T47D (cell line): ENCODE measurements at places on chromosomes 1 and 21.

GRCh38 chr21:16124378-16125138 lies 394.8 kb downstream of the USP25 start:
- no peak for DNase-seq

GRCh38 chr1:192588546-192588945 lies 13.0 kb downstream of the RGS1 start:
- no peak for DNase-seq

GRCh38 chr1:3359756-3360440 lies 94.6 kb upstream of the ARHGEF16 start:
- DNase-seq, result no peak

DNA sequence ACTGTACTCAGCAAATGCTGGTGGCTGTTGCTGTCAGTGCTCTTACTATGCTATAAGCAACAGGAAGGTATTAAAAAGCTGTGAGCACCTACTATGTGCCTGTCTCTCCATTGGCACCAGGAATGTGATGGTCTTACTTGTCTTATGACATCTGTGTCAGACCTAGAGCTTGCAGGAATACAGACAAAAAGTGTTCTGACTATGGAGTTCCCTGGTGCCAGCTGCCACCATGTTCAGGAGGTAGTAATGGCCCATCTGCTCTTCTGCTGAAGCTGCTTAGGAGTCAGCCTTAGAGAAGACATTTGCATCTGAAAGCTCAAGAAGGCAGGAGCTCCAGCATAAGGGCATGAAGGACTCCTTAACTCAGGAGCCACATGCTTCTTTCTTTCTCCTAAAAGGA lies 52.3 kb downstream of the MAB21L3 start:
- DNase-seq, result no peak

DNA sequence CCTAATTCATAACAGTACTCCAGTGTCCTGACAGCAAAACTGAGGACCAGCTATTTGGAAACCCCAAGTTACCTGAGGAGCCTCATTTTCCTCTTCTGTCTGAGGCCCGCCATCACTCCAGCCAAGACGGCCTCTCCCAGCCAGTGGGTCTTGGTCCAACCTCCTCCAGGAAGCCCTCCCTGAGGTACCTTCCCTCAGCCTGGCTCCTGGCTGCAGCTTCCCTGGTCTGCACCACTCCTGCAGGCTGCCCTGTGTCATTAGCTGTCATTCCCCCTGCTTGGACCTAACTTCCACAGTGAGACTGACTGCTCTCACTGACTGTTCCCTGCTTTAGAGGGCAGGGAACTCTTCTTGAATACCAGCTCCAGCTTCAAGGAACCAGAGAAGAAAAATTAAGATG lies 33.0 kb downstream of the BCAR3 start:
- no peak for DNase-seq

GRCh38 chr1:150603711-150604110 lies 24.3 kb upstream of the MCL1 start:
- DNase-seq, result no peak

DNA sequence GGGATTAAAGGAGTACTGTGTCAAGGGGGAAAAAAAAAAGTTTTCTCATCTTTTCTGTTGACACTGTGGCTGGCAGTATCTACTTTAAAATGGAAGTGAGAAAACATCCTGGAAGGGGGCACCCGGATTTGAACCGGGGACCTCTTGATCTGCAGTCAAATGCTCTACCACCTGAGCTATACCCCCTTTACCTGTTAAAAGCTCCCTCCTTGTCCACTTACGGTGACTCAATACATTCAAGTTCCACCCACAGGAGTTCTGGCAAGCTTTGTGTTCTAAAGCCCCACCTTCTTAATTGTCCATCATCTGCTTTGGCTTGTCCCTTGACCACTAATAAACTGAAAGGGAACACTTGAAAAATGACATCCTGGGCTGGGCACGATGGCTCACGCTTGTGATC lies 68.2 kb downstream of the FNBP1L start:
- peak; percentile 16 for DNase-seq

DNA sequence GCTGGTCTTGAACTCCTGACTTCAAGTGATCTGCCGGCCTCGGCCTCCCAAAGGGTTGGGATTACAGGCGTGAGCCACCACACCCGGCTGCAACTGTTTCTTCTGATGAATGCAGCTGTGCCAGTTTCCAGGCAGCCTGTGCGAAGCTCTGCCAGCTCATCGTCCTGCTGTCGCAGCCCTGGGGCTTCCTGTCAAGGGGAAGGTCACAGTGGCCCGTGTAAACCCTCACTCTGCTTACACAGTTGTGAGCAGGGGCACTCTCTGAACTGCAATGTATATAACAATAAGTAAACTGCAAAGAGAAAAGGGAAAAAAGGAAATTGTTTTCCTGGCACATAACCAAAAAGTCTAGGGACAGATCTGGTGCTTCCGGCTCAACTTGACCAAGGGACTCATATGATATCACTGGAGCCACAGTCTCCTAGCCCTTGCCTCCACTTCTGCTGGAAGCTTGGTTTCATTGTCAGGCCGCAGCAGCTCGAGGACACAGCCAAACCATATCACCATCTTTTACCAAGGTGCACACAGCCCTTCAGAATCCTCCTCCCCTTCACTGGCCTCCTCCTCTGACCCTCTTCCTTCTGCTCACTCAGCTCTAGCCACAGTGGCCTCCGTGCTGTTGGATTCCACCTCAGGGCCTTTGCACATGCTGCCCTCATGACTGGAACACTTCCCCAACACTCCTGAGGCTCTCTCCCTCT lies 22.8 kb upstream of the LBR start:
- no peak for DNase-seq

GRCh38 chr1:55789466-55789865 lies 574.3 kb upstream of the USP24 start:
- DNase-seq, result no peak

DNA sequence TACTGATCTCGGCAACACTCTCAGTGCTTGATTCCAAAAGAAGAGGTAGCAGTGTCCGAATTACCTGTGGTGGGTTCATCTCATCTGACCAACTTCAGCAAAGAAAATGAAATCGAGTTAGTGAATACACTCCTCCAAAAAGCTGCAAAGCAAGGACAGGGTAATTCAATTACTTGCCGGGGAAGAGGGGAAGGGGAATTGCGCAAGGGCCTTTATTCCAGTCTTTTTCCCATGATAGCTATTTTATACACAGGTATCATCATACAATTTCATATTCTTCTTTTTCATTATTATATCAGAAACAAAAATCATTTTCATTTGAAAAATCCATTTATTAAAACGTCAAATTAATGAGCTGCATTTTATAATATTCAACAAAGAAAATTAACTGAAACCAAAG lies 42.9 kb downstream of the UBR4 start:
- no peak for DNase-seq

DNA sequence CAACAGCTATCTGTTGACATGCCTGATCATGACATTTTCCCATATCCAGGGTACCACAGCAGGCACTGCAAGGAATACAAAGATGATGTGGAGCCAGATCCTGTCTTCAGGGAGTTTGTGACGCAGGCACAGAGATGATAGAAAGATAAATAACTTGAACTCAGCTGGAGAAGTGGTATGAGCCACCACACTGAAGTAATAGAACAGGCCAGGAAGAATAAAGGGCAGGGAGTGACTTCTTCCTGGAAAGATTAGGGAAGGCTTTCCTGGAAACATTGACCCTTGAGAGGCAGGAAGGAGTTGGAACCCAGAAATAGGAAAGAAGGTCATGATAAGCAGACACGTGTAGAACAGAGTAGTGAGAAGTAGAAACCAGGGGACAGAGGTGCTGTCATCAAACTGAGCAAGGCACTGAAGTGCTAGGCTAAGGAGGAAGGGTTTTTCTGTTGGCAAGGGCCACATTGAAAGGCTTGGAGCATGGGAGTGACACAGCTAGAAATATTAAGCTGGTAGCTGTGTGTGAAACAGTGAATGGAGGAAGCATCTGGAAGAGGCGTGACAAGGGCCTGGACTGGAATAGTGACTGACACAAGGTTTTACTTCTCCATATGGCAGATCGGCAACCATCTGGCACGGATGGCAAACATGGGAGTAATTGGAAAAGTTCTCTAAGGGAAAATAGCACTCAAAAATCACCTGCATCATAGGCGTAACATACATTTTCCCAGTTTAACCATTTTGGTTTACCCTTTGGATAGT lies 68.4 kb downstream of the AK5 start:
- no peak for DNase-seq

DNA sequence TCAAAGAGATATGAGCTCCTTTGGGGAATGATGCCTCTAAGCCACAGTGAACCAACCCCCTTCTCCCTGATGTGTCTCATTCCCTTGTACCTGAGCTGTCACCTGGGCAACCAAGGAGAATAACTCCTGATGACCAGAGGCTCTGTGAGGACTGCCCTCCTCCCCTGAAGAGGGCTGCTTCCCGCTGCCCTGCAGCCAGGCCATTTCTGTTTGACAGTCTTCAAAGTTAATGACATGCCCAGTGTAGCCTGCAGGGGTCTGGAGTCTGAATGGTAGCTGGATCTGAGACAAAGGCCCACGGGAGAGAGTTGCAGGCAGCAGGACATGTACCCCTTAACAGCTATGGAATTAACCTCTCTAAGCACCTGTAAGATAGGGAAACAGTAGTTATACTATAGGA lies 3.4 kb upstream of the SLFNL1 start:
- DNase-seq, result no peak

DNA sequence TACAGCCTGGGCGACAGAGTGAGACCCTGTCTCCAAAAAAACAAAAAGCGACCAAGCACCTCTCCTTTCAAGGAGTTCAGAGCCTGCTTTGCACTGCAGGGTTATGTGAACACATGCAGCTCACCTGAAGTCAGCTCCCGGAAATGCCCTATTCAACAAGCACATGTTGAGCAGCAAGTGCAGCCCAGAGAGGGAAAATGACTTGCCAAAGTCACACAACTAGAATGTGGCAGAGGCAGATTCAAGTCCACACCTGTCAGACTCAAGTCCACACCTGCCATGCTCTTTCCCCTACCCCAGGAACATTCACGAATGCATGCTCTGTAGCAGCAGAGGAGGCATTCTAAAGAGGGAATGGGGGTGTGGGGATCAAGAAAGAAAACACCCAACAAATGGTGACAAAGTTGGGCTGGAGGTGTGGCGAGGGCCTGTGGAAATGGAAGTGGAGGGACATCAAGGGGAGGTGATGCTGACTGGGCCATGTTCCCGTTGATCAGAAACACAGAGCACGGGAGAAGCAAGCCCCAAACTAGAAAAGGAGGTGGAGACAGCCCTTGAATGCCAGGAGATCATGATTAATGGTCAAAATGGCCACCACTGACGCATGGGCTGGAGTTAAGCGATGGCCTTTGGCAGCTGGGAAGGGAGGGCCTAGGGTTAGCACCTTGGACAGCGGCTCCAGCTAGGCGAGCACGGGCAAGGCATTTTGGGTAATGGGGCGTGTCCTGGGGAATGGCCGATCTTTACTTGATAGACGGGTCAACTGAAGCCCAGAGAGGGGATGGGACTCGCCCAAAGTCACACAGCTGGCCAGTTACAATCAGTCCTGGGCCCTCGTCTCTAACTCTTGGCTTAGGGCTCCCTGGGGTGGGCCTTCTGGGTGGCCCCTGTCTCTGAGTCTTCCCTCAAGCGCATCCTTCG lies 21.5 kb downstream of the RAP1GAP start:
- DNase-seq, result peak; percentile 46

DNA sequence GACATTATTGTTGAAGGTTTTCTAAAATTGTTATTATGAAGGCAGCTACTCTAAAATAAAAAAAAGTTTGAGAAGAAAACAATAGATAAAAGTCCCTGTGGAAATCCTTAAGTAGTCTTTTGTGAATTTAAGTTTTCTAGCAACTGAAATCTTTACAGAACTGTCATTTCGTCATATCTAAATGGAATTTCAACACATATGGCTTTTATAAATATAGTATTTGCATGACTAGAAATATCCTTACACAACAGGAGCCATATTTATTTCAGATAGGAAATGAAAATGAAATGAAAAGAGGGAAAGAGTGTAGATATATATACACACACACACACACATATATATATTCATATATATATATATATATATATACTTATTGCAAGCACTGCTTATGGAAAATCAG lies 204.7 kb upstream of the RGS18 start:
- DNase-seq, result no peak

- no peak for DNase-seq
Measured at GRCh38 chr1:218510153-218510772, 165.1 kb downstream of the TGFB2 start.

DNA sequence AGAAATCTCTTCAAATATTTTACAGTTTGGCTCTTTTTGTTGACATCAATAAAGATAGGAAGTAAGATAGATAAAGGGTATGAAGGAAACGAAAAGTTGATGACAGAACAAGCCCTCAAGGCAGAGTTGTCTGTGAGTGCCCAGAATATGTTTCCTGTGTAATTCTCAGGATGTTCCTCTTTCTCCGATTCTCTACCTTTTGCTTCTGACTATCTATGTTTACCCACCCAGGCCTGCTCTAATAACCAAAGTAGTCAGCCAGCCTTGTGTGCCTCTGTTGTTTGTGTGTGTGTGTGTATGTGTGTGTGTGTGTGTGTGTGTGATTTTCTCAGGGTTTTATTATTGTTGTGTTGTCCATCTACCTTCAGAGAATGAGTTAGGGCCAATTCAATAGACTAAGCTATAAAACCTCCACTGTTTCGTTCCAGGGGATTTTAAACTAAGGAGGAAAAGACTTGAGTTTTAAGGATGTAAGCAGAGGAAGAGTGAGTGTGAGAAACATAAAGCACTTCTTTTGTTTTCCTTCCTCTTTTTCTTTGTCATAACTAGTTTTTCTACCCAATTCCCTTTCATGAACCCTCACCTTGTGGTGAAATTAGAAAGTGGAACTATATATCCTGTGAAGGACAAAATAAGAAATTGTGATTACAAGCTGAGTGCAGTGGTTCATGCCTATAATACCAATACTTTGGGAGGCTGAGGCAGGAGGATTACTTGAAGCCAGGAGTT lies 627.4 kb upstream of the NR5A2 start:
- no peak for DNase-seq

DNA sequence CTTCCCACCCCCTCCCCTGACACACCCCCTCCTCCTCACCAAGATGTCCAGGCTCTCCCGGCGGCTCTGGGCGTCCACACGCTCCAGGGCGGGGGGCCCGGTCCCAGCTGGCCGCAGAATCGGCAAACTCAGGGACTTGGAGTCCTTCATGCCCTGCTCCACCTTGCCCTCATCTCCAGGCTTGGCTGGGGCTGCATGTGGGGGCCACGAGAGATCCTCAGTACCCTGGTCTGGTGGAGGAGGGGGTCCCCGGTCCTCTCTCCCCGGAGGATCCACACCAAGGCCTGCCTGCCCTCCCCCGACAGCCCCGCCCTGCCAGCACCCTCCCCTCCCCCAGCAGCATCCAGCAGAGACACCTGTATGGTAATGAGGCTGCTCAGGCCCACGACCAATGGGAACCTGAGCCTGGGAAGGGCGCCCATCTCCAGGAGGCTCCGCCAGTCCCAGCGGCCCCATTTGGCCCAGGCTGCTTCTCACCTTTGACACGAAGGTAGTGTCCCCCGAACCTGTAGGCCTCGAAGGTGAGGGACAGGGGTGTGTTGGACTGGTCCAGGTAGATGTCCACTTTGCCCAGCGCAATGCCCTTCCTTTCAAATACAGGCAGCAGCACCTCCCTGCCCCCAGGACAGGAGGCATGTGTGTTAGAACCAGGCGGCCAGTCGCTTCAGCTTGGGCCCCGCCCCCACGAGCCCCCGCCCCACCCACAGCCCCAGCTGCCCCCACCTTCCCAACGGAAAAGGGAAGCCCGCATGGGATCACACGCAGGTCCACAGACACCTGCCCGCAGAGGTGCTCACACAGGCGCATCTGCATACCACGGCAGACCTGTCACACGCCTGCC lies 8.2 kb upstream of the TNFRSF25 start:
- DNase-seq, result no peak
